Fibroblast of skin of abdomen (primary cell): ENCODE measurements at places on chromosomes 2 and 18.

DNA sequence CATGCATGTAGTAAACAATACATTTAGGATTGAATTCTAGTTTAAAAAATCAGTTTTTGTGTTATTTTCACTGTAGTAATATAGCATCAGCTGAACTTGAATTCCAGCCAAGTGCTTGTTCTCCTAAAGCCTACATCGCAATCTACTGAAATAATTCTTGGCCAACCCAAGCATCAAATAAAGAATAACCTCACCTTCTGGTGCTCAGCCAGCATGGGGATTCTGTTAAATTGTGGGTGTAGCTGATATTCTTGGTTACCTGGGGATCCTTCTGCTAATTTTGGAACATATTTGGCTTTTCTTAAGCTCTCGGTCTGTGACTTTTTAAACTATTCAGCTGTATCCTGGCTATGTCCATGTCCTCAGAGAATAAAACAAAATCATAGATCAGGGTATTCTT is 248.8 kb downstream of the NRXN1 start:
- DNase-seq, result no peak

- peak; percentile 18 for DNase-seq
Measured at GRCh38 chr18:13136904-13137669, 81.5 kb upstream of the LDLRAD4 start.

- DNase-seq, result no peak
Measured at GRCh38 chr2:105772362-105772761, 27.6 kb downstream of the NCK2 start.

- DNase-seq, result no peak
Measured at GRCh38 chr18:32548688-32549087, 78.0 kb upstream of the GAREM1 start.

GRCh38 chr2:31526946-31527732 is 53.6 kb downstream of the SRD5A2 start:
- no peak for DNase-seq

- DNase-seq, result no peak
Measured at GRCh38 chr2:47697000-47697601, 85.8 kb upstream of the MSH6 start.

DNA sequence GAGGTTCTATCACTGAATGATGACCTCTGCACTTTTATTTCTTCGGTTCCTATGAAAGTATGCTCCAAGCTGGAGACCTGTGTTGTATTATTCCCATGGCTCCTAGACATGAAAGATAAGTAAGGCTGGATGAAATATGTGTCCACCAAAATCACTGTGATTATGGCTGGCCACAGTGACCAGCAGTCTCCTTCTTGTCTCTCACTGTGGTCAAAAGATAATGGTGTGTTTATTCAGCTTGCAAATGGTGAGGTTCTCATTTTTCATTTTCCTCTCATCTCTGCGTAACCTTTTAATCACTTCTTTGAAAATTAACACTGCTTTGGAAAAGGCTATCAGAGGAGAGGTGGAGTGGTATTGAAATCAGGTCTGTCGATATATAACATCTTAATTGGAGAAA is 107.8 kb upstream of the DAPL1 start:
- DNase-seq, result no peak

GRCh38 chr2:176917-177316 is 86.9 kb downstream of the SH3YL1 start:
- no peak for DNase-seq
